Renal pelvis (tissue), 12 donors: ENCODE measurements at places on chromosomes 7 and 10. TPM values are rescaled to one million over a fixed set of nuclear protein-coding genes. Genes with fewer than 3 reads are reported as not detected.
A peak's percentile ranks its signal among the peaks of the same experiment; 100 is the strongest.

COX19 gene
- polyA plus RNA-seq, result 17.3 TPM

SRGN gene
- polyA plus RNA-seq, result 14.5 TPM

MMD2 gene
- 0.23 TPM for polyA plus RNA-seq

GRCh38 chr7:118372530-118372929, 148.0 kb downstream of the ANKRD7 start:
- no peak for DNase-seq

GRCh38 chr7:13259930-13260329, 572.5 kb downstream of the ARL4A start:
- DNase-seq, result no peak

DNA sequence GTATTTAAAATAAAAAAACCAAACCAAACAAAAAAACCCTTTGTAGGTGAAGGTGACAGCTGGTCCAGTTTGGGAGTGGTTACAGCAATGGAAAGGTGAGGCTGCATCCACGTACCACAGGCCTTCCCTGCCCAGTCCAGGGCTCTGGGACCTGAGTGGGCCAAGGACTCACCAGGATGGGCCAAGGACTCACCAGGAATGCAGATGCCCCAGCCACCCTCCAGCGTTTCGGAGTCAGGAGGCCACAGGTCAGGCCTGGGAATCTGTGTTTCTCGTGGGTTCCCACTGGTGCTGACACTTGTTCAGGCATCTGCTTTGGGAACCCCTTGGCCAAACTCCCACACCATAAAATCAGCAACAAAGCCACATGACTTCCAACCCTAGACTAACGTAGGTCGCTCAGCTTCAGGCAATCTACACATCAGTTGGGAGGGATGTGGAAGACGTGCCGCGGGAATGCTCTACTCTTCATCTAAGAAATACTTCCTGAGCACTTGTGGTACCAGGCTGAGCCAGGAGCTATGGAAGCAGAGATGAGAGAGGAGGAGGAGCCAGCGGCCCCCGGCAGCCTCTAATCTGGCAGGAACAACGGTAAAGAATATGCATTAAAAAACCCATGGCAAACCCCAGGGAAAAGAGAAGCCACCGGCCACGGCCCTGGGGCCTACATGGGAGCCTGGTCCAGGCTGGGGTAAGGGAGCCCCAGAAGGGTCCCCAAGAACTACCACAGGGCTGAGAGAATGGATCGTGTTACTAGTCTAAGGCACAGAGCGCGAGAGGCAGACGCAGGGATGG, 473.4 kb downstream of the PTPRN2 start:
- no peak for DNase-seq

LIPN gene
- not detected for polyA plus RNA-seq

DNA sequence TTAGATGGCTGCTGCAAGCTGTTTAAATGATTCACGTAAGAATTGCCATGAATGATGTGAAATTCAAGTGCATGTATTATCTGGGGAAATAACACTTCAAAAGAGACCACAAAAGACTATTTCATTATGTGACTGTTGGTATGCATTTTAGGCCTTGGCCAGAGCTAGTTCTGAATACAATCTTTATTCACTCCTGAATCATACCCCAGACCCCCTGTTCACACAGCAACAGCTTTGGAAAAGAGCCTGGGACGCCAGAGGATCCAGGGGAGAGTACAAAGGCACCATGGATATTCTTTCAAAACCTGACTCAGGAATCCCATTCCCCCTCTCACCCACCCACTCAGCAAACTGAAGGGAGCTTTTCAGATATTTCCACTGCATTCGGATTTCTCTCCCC, 377.1 kb upstream of the DPP6 start:
- DNase-seq, result no peak

ENTPD7 gene
- 18.9 TPM for polyA plus RNA-seq

- DNase-seq, result peak; percentile 66
Observed at GRCh38 chr7:137898839-137899721, 52.3 kb upstream of the DGKI start.

DNA sequence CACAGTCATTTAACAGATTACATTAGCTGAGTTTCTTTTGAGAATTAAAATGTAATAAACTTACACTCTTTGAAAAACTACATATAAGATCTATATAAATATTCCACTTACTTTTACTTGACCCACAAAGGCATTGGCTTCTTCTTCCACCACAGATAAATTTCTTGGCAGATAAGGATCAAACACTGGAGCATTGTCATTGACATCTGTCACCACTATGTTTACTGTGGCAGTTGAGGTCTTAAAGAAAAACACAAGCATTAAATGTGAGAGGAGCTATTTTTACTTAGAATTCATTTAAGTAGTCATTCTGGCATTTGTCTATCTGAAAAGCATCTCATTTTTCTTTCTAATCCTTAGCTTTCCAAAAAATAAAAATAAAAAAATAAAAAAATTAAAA, 734.4 kb downstream of the PCDH15 start:
- no peak for DNase-seq

PRPS1L1 gene
- not detected for polyA plus RNA-seq

AKR1C3 gene
- 52.2 TPM for polyA plus RNA-seq

DNA sequence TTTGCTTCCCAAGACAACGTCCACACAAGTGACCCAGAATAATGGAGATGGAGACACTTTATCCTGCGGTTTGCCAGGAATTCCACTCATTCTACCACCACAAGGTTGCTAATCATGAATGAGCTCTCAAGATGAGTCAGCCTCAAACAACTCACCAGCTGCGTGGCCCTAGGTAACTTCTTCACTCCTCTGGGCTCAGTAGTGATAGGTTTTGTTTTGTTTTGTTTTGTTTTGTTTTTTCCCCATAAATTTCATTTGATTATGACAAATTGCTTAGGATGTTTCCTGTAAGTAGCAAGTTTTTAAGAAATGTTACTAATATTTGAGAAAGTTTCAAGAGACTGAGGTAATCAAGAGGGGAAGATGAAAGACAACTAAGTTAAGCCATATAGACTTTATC, 286.8 kb downstream of the PARD3 start:
- no peak for DNase-seq

SNCG gene
- polyA plus RNA-seq, result 17.1 TPM

- DNase-seq, result no peak
Observed at GRCh38 chr7:149716007-149716931, 57.1 kb downstream of the ZNF467 start.

DNA sequence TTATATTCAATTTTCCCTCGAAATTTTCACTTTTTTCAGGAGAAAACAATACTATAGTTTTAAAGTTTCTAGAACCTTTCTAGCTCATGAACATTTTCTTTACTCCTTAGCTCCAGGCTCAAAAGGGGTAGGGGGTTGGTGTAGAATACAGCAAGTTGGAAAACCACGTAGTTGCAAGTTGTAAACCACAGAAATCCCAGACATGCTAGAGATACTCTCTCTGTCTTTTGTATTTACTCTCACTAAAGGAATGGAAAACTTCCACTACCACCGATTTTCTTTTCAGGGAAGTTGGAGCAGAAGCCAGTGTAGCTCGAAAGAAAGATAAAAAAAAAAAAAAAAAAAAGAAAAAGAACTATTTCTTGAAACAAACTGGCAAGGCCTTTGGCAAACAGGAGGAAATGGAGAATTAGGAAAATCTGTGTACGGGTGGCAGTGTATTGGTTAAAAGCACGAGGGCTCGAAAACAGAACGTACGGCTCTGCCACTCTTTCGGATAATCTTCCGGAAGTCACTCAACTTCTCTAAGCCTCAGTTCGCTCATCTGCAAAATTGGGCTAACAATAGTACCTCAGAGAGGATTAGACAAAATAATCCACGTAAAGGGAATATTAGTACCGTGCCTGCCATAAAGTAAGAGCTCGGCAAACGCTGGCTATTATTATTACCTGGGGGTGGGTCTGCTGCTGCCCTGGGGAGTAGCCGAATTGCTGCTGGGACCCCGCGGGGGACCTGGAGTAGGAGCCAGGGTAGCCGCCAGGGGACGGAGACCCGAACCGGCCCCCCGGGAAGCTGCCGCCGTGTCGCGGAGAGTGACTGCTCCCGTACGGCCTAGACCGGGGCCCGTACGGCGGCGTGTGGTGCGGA, 628 bp downstream of the MPLKIP start:
- DNase-seq, result peak; percentile 5
